Choroid plexus epithelial cell (primary cell): ENCODE measurements at places on chromosomes 3 and 15.
A peak's percentile ranks its signal among the peaks of the same experiment; 100 is the strongest.

GRCh38 chr3:155217591-155217990, 75.9 kb downstream of the STRIT1 start:
- DNase-seq = peak; percentile 90

DNA sequence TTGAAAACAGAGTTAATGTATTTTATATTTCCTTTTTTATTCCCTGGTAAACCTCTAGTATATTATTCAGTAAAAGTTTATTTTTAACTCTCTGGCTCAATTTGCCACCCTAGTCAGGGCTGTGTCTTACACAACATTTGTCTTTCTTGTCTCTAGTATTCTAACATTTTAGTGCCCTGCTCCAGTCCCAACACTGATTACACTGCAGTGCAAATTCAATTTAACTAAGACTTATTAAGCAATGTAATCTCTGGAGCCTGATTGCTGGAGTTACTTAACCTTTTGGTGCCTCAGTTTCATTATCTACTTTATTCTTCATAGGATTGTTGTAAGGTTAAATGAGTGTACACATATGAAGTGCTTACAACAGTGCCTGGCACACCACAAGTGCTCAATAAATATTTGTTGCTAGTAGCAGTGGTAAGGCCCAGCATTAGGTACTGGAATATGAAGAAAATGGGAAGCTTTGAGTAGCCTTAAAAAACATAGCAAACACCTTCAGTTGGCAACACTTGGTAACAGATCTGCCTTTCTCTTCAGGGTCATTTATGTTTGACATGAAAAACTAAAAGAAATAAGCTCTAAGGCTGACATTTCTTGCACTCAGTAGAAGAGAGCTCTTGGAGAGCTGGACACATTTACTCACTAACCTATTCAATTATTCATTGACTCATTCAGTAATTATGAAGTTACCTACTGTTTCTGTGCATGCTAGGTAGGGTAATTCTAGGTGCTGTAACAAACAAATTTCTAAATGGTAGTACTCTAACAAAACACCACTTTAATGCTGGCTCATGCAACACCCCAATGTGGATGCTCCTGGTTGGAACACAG, 364.5 kb upstream of the EPHA3 start:
- no peak for DNase-seq

GRCh38 chr3:8610951-8611350, 33.6 kb downstream of the SSUH2 start:
- no peak for DNase-seq

DNA sequence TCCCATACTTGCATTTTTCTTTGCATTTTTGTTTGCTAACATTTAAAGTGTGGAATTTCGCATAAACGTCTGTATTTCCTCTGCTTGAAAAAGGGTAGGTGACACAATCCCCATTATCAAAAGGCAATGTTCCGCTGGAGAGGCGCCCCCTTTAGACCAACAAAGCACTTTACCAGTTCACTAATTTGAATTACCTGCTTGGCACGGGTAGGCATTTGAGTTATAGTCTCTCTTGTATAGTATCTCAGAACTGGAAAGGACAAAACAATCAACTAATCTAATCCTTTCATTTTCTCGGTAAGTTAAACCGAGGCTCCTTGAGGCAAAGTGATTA, 775 bp upstream of the CCDC39 start:
- DNase-seq = peak; percentile 56

- no peak for DNase-seq
These were observed 159.3 kb downstream of the MAGI1 start for GRCh38 chr3:65879372-65879771.

- no peak for DNase-seq
These were observed 229.3 kb downstream of the MCTP2 start for GRCh38 chr15:94460624-94461023.

- no peak for DNase-seq
These were observed 11.3 kb downstream of the MITF start for GRCh38 chr3:69750549-69750948.

DNA sequence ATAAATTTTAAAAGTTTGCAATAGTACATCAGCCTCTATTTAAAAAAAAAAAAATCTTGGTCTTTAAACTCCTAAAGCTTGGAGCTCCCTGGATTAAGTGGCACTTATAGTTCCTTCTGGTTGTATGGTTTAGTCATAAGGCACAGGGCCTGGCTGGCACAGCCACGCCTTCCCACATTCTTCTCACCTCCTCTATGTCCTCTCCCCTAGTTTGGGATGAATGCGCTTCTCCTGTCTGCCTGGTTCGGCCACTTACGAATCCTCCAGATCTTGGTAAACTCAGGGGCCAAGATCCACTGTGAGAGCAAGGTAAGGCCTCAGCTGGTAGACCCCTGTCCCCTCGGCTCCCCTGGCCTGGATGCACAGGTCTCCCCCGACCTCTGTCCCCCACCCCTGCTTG, 10.0 kb downstream of the ANKDD1A start:
- DNase-seq = no peak

DNA sequence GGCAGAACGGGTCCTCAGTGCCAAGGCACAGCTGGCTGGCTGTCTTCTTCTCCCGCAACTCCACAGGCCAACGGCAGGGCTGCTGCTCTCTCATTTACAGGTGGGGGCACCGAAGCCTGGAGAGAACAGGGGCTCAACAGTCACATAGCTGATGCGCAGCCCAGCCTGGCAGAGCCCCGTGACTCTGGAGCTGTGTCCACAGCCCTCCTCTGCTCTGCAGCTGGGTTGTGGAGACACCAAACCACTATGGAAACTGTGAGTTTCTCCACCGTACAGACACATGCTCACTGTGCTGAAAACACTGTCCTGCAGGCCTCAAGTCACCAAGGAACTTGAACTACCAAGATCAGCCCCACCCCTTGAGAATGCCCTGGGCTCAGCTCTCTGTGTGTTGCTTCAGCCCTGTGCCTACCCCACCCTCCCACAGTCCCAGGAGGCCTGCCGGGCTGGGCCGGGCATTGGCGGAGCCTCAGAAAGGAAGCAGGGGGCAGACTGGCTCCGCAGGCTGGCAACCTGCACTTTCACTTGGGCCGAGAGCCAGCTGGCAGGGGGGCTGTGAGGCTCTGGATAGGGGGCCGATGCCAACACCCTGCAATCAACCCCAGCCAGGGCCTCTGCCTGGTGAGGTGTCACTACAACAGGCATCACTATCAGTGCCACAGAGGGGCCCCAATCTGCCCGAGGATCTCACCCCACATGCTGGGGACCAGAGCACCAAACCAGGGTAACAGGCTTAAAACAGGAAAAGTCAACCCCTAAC, 113.7 kb upstream of the RPL32 start:
- DNase-seq = no peak

DNA sequence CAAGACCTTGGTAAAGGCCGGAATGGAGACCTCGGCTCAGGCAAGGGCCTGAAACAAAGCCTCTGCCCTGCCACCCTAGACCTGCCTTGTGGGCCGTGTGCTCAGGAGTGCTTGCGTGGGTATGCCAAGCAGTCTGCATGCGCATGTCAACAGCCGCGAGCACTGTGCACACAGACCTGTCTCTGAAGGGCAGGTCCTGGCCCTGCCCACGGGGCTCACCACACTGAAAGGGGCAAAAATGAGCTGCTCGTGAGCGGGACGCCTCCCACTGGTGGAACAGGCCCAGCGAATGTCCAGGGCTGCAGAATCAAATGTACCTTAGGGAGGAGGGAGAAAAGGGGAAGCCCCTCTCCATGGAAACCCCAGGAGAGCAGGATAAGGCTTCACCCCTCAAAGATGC, 44.3 kb upstream of the FGD5 start:
- DNase-seq = no peak

DNA sequence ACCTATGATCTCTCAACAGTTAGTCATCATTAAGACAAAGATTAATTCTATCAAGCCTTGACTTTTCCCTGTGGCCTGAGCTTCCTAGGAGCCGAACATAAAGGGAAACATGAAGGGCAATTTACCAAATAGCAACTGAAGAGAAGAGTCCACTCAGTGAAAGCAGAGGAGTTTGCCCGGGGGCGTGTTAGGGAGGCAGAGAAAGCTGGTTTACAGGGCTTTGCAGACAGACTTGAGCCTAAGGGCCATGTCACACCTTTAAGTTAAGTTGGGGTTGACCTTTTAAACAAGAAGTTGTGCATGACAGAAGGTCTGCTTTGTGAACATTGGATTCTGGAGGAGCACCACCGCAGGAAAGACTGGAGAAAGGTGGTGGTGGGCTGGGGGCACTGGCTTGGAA, 701.8 kb upstream of the CFAP20DC start:
- DNase-seq = no peak

- no peak for DNase-seq
These were observed 25.4 kb upstream of the TSEN2 start for GRCh38 chr3:12458901-12459300.

GRCh38 chr3:43727930-43728329, 37.2 kb downstream of the ABHD5 start:
- peak; percentile 46 for DNase-seq

DNA sequence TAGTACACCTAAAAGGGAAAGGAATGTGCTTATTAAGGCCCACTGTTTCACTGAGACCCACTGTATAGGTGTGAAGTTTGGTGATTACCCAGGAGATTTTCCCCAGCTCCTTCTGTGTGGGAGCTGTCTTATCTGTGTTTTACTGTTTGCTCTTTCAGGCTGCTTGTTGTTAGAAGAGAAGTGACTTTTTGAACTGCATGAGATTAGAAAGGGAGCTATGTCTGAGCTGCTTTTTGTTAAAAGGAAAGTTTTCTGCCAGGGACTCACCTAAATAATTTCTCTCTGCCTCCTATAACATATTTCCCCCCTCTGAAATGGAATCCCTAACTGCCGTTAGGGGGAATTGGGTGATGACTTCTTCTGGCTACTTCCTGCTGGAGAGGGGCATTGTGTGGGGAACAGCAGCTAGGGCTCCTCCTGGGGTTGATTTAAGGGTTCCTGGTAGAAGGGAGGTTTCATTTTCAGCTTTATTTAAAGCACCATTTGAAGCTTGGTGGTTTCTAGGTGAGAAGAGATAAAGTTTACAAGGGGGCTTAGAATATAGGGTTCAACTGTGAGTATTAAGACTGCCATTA, 77.1 kb upstream of the ATP11B start:
- DNase-seq = no peak

GRCh38 chr3:31880020-31880419, 101.0 kb downstream of the OSBPL10 start:
- DNase-seq = peak; percentile 46

- DNase-seq = no peak
These were observed 386.2 kb downstream of the EFHB start for GRCh38 chr3:19547665-19548464.

DNA sequence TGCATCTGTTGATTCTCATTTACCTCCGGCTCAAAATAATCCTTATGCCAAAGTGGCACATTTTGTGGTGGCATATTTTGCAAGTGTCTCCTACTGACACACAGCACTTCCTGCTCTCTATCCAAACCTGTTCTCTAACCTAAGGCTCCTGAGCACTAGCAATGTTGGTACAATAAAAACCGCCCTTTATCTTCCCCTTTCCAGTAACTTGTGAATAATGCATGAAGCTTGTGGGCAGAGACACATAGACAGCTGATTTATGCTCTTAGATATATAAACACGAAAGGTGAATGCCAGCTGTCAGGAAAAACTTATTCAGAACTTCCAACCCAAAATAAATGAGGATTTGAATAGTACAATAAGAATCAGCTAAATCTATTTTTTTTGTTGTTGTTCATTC, 34.6 kb upstream of the ARPIN start:
- no peak for DNase-seq

DNA sequence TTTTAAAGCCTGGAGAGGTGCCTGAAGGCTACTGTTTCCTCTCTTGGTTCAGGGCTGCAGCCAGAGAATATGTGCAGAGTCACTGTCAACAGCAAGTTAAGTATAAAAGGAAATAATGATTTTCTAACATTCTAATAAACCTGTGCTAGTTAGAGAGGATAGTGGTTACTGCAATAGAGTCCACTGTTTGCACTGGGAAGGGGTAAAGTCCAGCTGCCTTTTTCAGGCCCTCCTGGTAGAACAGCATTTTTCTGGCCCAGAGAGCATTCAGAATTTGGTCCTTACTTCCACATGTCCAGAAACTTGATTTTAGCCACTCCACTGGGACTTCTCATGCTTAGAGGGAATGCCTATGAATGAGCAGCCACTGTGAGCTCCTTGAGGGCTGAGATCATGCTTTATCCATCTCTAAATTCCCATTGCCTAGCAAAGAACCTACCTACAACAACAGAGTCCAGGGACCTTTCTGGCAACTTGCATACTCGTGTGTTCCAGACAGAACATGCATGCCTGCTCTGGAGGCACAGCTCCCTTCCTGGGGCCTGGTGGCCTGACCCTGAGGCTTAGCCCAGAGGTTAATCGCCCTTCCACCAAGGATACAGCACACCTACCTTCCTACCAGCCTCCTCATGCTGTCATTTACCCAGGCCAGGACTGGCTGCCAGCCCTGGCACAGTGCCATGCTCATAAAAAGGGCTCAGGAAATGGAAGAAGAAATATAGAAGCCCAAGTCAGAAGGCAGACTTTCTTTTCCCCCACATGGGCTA, 50.3 kb upstream of the ATP13A3 start:
- DNase-seq = no peak

DNA sequence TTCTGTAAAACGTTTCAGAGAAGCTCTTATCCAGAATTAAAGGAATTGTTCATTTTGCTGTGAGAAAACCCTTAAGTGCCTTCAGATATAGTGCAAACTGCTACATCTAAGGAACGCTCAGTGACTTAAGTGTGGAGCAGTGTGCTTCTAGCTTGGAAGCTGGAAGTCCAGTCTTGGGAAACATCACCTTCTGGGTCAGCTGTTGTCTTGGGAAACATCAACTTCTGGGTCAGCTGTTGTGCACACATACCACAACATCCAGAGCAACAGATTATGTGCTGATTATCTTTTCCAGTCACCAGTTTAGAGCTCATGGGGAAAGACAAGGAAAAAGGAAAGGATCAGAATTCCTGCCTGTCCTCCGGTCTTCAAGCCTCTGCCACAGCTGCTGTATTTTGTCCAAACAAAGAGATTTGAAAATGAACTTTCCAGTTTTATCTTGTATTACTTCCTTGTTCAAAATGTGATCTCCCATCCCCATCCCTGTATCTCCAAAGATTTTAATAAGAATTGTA, 713.6 kb downstream of the NSUN3 start:
- DNase-seq = no peak

DNA sequence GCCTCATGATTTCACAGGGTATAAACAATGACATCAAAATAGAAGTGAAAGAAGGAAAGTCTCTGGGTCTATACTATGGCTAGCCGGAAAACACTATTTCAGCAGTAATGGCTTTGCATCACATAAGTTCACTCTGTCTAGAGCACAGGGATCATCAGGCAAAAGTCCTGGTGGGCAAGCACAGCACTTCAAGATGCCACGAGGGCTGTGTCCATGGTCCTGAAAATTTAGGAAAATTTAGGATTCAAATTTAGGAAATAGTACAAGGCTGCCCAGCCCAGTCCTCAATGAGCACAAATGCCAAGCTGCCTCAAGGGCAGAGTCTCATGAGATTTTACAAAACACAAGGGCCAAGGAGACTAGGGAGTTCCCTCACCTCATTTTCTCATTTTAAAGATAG, 54.1 kb downstream of the RORA start:
- no peak for DNase-seq
